ENCODE measurements at places on chromosomes 2 and 18.

DNA sequence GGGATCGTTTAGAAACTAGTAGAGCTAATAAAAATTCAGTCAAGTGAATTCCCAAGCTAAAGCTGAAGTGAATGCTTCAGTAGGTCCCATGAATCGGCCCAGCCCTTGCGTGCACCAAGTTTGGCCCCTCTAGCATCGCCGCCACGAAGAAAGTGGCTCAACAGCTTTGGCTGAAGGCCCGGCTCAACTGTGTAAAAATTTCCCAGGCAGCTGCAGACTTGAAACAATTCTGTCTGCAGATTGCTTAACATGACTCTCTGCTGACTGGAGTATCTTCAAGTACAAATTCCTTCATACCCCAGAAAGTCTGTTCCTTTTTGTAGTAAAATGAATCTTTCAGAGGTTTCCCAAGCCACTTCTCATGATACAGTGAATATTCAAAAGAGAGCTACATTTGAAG lies 32.7 kb downstream of the ALMS1 start:
- no peak for DNase-seq

DNA sequence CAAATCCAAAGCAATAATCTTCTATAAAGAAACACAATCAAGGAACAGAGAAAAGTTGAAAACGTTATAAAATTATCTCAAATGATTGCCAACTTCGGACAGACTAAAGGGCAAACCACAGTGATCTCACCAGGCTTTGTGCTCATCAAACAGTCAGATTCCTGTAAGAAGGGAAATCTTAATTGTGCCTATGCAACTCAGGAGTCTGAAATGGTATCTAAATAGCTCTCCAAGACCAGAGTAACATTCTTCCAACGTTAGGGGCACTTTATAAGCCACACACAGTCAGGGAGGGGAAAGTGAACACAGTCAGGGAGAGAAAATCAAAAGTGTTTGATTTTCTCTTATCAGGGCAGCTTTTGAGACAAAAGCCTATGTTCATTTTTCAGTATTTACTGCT lies 29.4 kb downstream of the PLEKHM3 start:
- DNase-seq, result no peak

GRCh38 chr2:39469807-39470206 lies 32.7 kb upstream of the MAP4K3 start:
- DNase-seq, result no peak

- DNase-seq, result no peak
Observed at GRCh38 chr2:226738821-226739544, 60.6 kb downstream of the IRS1 start.

DNA sequence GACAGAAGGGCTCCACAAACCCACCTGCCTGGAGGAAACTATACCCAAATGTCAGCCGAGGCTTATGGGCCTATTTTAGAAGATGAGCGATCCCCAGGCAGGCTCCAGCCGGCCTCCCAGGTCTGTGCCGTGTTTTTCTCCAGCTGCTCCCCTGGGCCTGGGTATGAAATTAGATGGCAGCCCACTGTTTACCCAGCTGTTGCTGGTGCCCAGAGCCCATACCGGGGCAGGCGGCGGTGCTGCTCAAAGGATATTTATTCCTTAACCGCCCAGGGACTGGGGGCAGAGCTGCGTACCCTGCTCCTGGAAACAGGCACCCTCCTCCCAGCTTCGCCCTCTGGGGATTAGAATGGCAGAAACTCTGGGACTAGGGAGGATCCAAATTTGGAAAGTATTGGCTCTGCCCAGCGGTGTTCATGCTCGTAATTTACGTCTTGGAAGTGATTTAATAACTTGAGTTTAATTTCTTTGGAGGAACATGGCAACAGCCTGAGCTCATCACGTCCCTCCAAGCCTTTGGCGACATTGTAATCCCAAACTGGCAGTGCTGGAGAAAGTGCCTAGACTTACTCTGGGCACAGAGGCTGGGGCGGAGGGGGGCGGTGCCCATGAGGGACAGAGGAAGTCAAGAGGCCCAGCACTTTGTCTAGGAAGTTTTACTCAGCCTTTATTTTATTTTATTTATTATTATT lies 199.2 kb downstream of the KLHL29 start:
- DNase-seq, result peak; percentile 73

DNA sequence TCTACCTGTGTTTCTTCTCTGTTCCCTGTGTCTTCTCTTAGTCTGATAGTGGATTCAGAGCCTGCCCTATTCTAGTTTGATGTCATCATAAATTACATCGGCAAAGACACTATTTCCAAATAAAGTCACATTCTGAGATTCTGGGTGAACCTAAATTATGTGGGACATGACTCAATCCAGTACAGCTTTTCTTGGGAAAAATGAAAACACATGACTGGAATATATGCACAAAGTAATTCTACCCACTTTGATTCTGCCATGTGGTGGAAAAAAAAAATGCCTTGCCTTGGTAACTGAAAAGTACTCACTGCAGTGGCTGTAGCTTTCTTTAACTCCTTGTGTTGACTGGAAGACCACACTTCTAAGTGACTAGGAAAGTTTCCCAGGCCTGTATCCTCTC lies 73.7 kb downstream of the LRATD1 start:
- DNase-seq, result no peak

GRCh38 chr2:65425276-65425675 lies 7.1 kb downstream of the SPRED2 start:
- no peak for DNase-seq

DNA sequence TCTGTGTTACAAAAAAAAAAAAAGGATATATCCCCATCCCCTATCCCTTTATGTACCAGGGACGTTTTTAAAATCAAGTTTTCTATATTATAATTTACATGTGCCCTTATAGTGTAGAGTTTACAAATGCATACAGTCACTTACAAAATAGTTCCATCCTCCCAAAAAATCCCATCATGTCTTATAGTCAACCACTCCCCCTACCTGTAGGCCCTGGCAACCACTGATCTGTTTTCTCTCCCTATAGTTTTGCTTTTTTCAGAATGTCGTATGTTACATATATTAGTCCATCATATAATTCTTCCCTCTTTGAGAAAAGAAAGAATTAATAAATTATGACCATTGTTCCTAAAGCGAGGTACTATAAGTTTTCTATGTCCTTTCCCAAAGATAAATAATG lies 17.8 kb downstream of the CFAP210 start:
- no peak for DNase-seq

DNA sequence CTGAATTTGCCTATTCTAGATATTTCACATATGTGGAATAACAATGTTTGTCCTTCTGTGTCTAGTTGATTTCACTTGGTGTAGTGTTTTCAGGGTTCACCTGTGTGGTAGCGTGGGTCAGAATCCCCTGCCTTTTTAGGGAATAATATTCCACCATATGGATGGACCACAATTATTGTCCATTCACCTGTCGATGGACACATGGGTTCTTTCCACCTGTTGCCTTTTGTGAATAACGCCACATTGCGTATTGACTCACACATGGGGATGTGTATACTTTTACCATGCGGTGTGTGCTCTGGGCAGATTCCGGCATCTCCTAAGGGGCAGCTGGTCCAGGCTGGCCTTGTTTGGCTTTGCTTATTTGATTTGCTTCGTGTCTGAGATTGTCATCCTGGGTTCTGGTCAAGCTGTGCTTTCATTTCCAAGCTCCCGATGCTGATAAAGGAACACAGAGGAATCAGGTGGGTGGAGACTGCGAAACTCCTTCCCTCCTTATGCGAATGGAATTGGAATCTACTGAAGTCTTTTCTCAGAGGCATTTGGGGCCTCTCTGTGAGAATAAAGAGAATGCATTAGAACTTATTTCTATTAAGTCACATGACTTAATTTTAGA lies 18.9 kb upstream of the ALLC start:
- no peak for DNase-seq

DNA sequence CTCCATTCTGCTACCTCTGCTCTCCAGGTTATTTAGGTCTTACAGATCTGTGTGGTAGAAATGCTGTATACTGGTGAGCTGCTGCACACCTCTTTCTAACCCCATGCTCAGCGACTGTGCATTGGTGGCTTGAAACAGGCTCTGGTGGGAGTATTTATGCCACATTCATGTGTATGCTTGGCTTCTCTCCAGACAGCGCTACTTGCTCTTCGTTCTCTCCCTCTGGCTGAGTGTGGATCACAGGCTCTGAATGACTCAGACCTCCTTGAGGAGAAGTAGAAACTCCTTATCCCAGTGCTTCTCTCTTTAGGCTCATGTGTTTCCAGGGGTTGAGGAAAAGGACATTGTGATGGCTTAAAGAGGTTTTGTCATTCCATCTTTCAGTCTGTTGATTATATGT lies 54.9 kb downstream of the FHOD3 start:
- no peak for DNase-seq

DNA sequence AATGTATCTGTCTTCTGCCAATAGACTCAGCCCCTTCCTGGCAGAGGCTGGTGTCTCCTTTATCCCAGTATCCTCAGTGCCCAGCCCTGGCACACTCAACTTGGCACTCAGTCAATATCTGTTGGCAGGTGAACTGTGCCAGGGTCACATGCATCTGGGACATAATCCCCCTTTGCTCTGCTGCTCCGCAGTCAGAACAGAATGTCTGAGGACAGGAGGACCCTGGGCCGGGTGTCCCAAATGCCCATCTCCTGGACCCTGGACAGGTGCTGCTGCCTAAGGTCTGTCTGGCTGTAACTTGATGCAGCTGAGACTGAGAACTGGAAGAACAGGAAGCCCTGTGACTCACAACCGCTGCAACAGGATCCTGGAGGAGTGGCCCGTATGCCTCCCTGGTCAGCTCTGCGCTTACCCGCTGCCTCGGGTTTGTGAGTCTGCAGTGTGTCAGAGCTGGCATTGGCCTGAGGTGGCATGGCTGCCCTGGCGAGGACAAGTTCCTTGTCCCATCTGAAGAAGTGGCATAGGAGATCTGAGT lies 11.4 kb downstream of the HK2 start:
- peak; percentile 50 for DNase-seq

DNA sequence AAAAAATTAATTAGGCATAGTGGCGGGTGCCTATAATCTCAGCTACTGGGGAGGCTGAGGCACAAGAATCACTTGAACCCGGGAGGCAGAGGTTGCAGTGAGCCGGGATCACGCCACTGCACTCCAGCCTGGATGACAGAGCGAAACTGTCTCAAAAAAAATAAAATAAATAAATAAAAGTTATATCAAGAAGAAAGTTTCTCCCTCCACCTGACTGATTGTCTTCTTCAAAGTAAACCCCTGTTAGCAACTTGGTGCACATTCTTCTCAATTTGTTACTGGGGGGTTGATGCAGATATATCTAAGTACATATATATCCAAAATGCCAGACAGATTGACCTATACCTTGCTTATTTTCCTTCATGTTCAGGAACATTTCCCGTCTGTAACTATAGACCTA lies 5.2 kb upstream of the MYCN start:
- no peak for DNase-seq

DNA sequence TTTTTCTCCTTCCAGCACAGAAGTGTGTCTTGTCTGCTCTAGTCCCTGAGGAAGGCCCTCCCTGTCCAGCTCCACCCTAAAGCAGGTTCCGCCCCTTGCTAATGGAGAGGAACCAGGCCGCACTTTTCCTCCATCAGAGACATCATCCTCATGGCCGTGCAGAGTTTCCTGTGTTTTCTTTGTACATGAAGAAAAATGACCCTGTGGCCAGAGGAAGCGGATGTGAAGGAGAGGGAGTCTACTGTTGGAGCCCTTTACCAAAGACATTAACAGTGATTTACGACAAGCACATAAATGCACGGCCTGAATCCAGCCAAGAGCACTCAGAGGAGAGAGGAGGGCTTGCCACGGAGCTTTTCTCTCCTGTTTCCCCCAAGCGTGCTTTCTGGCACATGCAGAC lies 109.5 kb downstream of the RNF144A start:
- no peak for DNase-seq

- no peak for DNase-seq
Observed at GRCh38 chr2:219344751-219345430, 12.3 kb upstream of the RESP18 start.

DNA sequence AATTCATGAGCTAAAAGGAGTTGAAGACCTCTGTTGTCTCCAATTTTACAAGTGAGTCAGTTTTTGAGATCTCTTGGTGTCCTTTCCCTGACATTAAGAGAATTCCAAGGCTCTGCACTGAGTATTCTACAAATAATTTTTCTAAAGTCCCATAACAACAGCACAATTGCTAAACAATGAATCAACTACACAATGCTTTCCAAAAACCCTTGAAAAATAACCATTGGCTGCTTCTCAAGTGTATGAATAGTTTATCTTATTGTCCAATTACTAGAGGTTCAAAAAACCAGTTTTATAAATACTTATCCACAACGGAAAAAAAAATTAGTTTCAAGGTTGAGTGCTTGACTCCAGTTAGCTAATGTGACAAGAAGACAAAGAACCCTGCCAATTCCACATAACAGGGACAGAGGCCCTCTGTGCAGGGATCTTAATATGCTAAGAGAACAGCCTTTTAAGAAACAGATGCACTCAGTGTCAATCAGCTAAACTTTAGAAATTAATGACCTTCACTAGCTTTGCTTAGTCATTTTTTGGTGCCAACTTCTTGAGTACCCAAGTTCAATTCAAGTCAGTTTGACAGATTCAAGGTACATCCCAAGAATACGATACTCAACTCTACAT lies 266.6 kb upstream of the CYP26B1 start:
- DNase-seq, result no peak

DNA sequence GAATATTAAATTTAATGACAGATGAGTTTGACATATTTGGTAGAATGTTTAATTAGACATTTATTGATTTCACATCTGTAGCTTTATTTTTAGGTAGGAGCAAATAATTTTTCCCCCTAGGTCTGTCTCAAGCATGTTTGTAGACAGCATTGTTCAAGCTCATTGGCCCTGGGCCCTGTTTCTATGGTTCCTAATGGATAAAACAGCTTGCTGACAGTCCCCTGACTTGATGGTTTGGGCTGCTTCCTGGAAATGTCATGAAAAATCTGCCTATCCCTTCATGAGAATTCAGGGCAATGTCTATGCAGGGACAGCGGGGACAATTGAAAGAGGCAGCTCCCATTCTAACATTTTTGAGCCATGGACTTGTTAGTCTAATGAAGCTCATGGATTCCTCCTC lies 14.6 kb upstream of the MEP1B start:
- no peak for DNase-seq

GRCh38 chr2:13014783-13015182 lies 298.0 kb downstream of the TRIB2 start:
- no peak for DNase-seq

GRCh38 chr2:46632349-46632748 lies 153.0 kb downstream of the TMEM247 start:
- no peak for DNase-seq

GRCh38 chr18:62664414-62664813 lies 50.9 kb upstream of the PHLPP1 start:
- no peak for DNase-seq

- no peak for DNase-seq
Observed at GRCh38 chr18:58359218-58359617, 269.7 kb downstream of the ALPK2 start.

All from NCI-H526 (cell line).